ENCODE measurements at places on chromosomes 11 and 22. TPM values are rescaled to one million over a fixed set of nuclear protein-coding genes. Genes with fewer than 3 reads are reported as not detected.

DNA sequence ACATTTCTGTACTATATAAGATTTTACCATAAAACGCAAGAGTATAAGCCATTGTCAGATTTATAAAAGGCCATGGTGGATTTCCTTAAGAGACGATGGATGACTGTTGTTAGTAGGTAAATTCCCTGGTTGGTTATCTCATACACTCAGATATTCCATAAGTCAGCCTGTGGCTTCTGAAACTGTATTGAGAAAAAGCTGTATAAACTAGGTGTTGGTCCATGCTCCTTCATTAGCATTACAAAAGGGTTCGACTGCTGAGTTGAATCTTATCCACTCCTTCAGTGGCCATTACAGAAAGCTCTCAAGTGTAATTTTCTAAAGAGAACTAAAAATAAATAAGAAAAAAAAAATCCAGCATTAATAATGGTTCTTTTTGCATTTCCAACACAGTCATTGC is 5.3 kb downstream of the GRAP2 start:
- no peaks in the 10 kb centered on the region for H3K4me1 ChIP-seq
- no peaks in the 10 kb centered on the region for H3K36me3 ChIP-seq
- H3K4me3 ChIP-seq: no peak overlapping the region
- no peak for DNase-seq

- no peak for DNase-seq
- H3K4me3 ChIP-seq: no peak overlapping the region
- H3K27me3 ChIP-seq: peaks cover 26% of the 10 kb centered on the region
- no peaks in the 10 kb centered on the region for H3K4me1 ChIP-seq
- H3K27ac ChIP-seq: no peak overlapping the region
- no peaks in the 10 kb centered on the region for H3K36me3 ChIP-seq
These were observed 66.9 kb downstream of the KCNQ1 start for GRCh38 chr11:2511421-2512369.

Gene CCDC89
- not detected for total RNA-seq

Gene IL17REL
- total RNA-seq: 0.07 TPM

- no peaks in the 10 kb centered on the region for H3K27me3 ChIP-seq
- H3K4me3 ChIP-seq: no peak overlapping the region
- no peaks in the 10 kb centered on the region for H3K4me1 ChIP-seq
- H3K36me3 ChIP-seq: peaks cover 3% of the 10 kb centered on the region
- DNase-seq: no peak
- H3K27ac ChIP-seq: no peak overlapping the region
These were observed 65.7 kb upstream of the PHOX2A start for GRCh38 chr11:72309641-72310040.

Gene CWC15
- 73.9 TPM for total RNA-seq

- H3K4me3 ChIP-seq: no peak overlapping the region
- H3K27me3 ChIP-seq: no peaks in the 10 kb centered on the region
- no peaks in the 10 kb centered on the region for H3K36me3 ChIP-seq
- no peaks in the 10 kb centered on the region for H3K4me1 ChIP-seq
These were observed 1.9 kb downstream of the MS4A10 start for GRCh38 chr11:60786811-60787567.

DNA sequence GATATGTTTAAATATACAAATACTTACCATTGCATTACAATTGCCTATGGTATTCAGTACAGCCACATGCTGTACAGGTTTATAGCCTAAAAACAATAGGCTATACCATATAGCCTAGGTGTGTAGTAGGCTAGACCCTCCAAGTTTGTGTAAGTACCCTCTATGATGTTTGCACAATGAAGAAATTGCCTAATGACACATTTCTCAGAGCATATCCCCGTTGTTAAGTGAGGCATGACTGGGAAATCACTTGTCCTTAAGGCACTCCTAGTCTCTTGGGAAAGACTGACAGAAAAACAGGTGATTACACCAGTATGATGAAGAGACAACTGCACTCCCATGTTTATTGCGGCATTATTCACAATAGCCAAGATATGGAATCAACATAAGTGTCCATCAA is 187.2 kb downstream of the SPON1 start:
- H3K4me3 ChIP-seq: no peak overlapping the region
- H3K27me3 ChIP-seq: no peaks in the 10 kb centered on the region
- no peaks in the 10 kb centered on the region for H3K4me1 ChIP-seq

Gene CTR9
- 37.5 TPM for total RNA-seq

Gene SLC22A9
- total RNA-seq: not detected

Gene GGT5
- 0.29 TPM for total RNA-seq

DNA sequence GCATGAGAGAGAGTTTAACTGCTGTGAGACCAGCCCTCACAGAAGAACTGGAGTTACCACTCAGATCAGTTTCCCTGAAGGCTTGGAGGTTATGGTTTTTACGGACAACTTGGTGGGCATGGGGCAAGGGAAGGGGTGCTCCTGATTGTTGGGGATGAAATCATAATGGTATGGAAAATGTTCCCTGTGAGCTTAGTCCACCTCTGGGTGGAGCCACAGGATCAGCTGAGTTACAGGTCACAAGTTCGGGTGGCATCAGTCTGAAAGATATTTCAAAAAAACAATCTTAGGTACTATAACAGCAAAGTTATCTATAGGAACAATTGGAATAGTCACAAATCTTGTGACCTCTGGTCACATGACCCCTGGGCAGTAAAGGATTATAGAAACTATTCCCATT is 162.9 kb downstream of the DLG2 start:
- H3K36me3 ChIP-seq: no peaks in the 10 kb centered on the region
- H3K27ac ChIP-seq: no peak overlapping the region
- H3K4me3 ChIP-seq: no peak overlapping the region
- H3K4me1 ChIP-seq: no peaks in the 10 kb centered on the region

DNA sequence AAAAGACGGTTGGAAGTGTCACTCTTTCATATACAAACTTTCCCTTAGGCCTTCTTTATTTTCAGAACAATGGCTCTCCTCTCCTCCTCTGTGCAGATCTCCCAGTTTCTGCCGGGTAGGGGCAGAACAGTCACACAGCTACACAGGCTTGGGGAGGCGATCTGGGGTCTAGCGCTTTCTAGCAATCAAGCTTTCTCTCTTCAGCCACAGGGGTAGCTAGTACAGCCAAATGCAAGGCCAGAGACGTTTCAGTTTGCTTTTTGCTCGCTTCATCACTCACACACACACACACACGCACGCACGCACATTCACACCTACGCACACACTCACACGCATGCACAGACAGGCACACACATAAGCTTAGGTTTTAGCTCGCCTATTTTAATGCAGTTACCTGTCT is 104.3 kb downstream of the SPATA19 start:
- no peak overlapping the region for H3K27ac ChIP-seq
- DNase-seq: no peak
- H3K27me3 ChIP-seq: no peaks in the 10 kb centered on the region
- no peaks in the 10 kb centered on the region for H3K4me1 ChIP-seq

Measured in endodermal cell (in vitro differentiated cells).